ENCODE measurements at places on chromosomes 4 and X.

GRCh38 chrX:150372280-150372679 is 9.2 kb downstream of the MAMLD1 start:
- no peak for DNase-seq

DNA sequence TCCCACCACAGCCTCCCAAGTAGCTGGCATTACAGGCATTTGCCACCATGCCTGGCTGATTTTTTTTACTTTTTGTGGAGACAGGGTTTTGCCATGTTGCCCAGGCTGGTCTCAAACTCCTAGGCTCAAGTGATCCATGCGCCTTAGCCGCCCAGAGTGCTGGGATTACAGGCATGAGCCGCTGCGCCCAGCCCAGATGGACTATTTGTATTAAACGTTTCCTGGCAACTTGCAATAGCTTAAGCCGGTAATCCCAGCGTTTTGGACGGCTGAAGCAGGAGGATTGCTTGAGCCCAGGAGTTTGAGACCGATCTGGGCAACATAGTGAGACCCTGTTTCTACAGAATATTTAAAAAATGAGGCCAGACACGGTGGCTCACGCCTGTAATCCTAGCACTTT is 18.4 kb downstream of the UBE2K start:
- no peak for DNase-seq

GRCh38 chr4:94352996-94353395 is 10.4 kb upstream of the HPGDS start:
- DNase-seq, result no peak

DNA sequence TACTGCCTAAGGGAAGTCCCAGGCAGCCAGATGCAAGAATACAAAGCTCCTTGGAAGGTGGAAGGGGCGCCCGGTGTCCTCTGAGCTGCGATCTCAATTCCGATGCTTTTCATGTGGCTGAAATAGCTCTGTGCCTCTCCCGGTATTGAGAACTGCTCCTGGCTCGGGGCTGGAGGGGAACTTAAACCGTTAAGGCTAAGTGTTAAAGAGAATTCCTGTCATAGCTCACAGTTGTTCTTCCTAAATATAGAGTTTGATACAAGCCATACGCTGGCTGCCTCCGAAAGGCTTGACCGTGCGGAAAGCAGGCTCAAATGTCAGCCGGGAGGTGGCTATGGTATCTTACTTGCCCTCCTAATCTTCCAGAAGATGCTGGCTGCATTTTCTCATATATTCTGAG is at the start of gene SMPX:
TSS of gene SMPX (minus strand) at position 157 of the 400 bp plus-strand sequence. CDS start 3,826 bp downstream, outside the sequence.
- peak; percentile 27 for DNase-seq

DNA sequence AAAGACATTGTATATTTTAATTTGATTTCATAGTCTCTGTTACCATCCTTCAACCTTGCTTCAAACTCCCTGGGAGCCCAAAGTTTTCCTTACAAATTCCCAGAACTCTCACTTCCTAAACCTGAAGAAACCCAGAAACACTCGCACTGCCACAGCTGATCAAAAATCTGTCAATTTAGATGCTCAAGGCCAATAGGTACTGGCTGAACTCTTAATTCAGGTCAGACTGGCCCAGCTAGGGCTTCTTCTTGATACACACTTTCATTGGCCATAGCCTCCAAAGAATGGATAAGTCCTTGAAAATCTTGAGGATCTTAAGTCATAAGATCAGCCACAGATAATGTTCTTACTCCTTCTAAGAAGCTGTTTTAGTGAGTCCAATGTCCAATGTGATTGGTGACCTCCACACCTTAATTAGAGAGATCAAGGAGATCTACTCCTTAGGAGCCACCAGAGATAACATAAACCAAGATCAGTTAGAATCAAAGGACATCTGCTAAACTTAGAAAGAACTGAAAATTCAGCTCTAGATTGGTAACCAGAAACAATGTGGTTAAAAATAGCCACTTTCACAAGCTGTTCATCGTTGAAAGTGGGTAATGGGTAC is 51.5 kb downstream of the ACSL4 start:
- no peak for DNase-seq

GRCh38 chrX:13794417-13794816 is 22.5 kb downstream of the GPM6B start:
- DNase-seq, result no peak

GRCh38 chr4:75634951-75635350 is 4.6 kb upstream of the CDKL2 start:
- DNase-seq, result no peak

DNA sequence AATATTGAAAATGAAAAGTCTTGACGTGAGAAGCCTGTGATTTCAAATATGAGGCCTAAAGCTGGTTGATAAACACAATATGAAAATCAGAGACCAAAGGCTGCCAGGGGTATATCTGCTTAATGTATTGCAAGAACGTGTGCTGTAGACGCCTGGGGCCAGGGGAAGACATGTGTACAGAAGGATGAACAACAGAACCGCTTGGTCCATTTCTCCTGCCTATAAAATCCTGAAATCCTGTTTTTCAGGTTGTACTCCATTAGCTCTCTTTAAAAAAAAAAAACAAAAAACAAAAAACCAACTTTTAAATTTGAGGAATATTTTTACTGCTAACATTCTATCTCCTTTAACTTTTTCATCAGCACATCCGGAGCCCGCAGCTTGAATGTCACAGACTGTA is 109.2 kb downstream of the STOX2 start:
- DNase-seq, result no peak

DNA sequence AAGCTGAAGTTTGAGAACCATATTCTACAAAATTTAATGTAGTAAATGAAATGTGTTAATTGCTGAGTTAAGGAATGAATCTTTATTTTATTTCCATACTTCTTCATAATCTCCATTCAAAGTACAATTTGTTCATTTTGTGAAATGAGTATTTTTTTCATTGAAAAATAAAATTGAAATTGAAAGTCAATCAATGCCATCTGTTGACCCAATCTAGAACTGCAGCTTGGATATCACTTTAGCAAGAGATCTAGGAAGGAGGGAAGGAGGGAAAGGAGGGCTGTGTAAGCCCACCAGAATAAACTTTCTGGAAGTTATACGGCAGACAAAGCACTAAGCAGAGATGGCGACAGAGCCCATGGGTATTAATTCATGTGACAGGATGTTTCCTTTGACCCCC is 128.4 kb downstream of the ZMAT1 start:
- no peak for DNase-seq

- no peak for DNase-seq
These were observed 41.8 kb upstream of the AP1AR start for GRCh38 chr4:112189754-112190153.

DNA sequence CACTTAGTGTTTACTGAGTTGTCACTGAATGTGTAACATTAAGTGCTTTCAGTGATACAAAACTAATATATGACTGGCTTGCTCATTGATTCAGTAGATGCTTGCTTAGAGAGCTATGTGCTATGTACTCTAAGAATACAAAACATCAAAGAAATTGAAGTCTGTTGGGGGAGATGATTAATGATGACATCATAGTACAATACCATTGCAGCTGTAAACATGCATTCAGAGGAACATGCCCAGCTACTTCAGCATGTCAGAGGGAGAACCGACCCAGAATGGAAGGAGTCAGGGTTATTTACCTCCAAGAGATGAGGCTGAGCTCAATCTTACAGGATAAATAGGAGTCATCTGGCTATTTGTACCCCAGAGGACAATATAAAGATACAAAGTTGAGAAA is 290.8 kb downstream of the TENM3 start:
- DNase-seq, result no peak

DNA sequence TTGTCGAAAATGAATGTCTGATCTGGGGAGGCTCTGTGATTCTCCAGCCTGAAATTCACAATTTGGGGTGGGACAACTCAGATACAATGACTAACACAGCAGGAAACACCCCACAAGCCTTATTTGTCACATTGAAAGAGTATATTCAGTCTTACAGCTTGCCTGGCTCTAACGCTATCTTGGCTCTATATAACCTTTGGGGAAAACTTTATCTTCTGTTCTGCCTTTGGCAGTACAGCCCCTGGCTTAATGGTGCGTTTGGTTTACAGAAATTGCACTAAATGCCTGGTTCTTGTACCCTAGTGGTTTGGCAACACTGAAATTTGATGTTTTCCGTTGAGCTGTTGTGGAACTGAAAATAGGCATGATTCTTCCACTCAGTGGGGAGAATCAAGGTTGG is 178.1 kb upstream of the VEGFC start:
- DNase-seq, result no peak

- no peak for DNase-seq
These were observed 203.0 kb downstream of the AFAP1 start for GRCh38 chr4:7736436-7737267.

DNA sequence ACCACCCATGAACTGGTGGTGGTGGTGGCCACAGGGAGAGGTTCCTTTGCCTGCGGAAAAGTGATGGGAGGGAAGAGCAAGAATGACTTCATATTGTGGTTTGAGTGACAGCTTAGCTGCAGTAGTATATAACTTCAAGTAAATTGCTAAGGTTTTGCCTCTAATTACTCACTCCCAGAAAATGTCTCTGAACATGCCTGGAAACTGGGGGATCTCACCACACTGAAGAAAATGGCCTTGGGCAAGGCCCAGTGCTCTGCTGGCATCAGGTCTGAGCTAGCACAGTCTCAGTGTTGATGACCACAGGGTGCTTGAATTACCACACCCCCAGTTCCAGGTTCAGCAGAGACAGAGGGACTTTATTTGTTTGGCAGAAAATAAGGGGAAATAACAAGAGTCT is 2085.4 kb downstream of the ARAP2 start:
- no peak for DNase-seq

GRCh38 chr4:10093801-10094552 is 22.6 kb downstream of the WDR1 start:
- peak; percentile 42 for DNase-seq

DNA sequence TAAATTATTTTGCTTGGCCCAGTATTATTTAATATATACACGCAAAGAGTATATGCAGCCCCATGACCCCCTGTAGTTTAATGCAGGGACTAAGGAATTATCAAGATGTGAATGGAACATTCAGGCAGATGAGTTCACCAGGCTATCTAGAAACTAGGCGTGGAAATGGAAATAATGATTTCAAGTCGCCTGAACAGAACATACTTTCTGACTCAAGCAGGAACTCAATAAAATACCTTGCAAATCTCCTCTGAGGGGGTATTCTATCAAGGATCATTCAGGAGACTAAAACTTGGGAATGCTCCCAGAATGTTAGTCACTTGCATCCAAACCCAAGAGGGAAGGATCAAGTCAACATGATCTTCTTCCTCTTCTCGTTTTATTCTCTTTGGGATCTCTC is 59.6 kb upstream of the RASSF6 start:
- DNase-seq, result no peak

DNA sequence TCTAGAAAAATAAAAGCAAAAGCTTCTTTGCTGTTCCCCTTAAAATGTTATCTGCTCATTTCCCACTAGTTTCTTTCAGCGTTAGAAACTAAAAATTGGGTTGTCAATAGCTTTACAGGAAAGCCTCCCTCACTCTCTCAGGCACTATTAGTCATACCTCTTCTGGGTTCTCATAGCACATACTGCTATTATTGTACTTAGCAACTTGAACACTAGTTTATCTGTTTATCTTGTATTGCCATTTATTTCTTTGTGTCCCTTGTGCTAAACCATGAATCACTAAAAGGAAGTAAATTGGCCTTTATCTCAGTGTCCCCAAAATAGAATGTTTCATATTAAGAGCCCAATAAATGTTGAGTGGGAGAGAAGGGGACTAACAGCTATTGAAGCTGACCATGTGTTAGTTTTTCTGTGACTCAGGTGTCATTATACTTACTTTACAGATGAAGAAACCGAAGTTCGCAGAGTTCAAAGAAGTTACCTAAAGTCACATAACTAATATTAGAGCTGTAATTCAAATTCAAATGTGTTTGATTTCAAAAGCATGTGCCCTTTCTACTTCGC is 124.8 kb upstream of the CITED1 start:
- DNase-seq, result no peak

- no peak for DNase-seq
These were observed 54.5 kb downstream of the TENM3 start for GRCh38 chr4:182297659-182298058.

DNA sequence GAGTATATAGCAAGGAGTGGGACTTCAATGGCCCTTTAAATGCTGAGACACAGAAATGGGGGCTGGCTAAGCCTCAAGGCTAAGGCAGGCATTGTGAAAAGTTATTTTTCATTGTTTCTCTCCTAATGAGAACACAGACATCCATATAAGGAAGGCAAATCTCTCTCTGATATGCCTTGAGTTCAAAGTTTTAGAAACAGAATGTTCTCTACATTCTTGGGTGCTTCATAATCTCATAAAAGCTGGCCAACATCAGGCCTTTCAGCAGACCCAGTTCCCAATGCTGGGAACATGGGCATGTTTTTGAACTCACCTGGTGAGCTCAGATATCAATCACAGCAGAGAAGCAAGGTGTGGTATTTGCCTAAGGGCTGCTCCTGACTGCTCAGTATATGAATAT is 19.4 kb upstream of the RAB40A start:
- no peak for DNase-seq

- DNase-seq, result no peak
These were observed 142.4 kb downstream of the TMEM164 start for GRCh38 chrX:110145311-110145710.

- DNase-seq, result no peak
These were observed 4.4 kb downstream of the GNPDA2 start for GRCh38 chr4:44722001-44722400.

DNA sequence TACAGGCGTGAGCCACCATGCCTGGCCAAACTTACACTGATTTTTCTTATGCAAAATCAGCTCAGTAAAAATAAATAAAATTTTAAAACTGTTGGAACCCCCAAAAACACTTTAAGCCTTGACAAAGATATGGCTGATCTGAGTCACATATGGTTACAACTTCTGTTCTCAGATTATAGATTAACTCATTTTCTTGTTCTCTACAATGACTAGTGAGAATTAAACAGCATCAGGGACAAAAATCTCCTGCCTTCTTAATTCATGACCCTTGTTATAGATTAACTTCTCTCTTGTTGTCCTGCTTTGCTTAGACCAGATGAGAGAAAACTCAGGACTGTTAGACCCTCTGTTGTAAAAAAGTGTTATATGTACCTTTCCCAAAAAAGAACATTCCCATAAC is 24.2 kb upstream of the EXOC1L start:
- no peak for DNase-seq

DNA sequence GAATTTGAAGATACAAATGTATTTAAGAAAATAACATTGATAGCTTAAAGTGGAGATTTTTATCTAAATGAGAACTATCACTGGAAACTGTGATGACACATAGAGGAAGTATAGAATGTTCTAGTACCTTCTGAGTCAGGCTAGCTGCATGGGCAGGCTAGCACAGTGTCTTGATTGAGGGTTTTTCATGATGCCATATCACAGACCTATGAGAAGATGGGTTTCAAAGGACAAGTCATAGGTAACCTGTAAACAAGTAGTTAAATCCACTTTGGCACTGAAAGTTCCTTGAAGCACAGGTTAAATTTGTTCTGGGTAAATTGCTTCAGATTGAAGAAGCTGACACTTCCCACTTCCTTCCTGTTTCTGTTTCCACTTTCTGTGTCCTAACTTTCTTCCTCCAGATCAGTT is 48.2 kb upstream of the CDKN2AIP start:
- DNase-seq, result no peak

- peak; percentile 64 for DNase-seq
These were observed 216.8 kb upstream of the PSAPL1 start for GRCh38 chr4:7651461-7651921.

GRCh38 chr4:17033768-17034181 is 135.3 kb upstream of the LDB2 start:
- DNase-seq, result no peak
